H9 (cell line): ENCODE measurements at places on chromosomes 7 and 10. TPM values are rescaled to one million over a fixed set of nuclear protein-coding genes. Genes with fewer than 3 reads are reported as not detected.

The WASHC2C gene
- 36.7 and 38.5 TPM in 2 replicates for total RNA-seq

DNA sequence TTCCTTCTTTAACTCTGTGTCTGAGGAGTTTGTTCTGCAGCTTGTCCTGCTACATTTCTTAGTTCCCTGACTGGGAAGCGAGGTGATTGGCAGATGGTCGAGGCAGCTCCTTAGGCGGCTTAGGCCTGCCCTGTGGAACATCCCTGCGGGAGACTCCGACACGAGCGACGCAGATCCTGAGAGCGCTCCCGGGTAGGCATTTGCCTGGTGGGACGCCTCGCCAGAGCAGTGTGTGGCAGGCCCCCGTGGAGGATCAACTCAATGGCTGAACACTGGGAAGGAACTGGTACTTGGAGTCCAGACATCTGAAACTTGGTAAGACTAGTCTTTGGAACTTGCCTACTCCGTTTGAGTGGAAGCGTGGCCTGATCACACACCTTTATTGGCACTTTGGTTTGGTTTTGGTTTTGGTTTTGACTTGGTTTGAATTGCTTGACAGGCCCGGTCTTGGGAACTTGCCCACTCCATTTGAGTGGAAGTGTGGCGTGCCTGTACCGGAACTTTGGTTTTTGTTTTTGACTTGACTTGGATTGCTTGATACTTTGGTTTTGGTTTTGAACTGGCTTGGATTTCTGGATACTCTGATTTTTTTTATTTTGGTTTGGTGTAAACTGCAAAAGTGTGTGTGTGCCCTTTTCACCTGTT is 42.6 kb downstream of the MAP3K8 start:
- no peak for DNase-seq

DNA sequence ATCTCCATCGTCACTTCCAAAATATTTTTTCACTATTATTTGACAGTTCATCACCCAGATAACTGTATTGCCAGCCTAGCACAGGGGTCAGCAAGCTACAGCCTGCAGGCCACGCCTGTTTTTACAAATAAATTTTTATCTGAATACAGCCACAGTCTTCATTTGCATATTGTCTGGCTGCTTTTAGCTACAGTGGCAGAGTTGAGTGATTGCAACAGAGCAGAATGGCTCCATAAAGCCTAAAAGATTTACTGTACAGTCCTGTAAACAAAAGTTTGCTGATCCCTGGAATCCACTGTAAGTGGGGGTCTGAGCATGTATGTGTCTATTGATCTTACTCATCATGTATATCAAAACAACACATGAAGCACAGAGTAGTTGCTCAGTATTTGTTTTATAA is 45.9 kb upstream of the GNAI1 start:
- no peak for DNase-seq

DNA sequence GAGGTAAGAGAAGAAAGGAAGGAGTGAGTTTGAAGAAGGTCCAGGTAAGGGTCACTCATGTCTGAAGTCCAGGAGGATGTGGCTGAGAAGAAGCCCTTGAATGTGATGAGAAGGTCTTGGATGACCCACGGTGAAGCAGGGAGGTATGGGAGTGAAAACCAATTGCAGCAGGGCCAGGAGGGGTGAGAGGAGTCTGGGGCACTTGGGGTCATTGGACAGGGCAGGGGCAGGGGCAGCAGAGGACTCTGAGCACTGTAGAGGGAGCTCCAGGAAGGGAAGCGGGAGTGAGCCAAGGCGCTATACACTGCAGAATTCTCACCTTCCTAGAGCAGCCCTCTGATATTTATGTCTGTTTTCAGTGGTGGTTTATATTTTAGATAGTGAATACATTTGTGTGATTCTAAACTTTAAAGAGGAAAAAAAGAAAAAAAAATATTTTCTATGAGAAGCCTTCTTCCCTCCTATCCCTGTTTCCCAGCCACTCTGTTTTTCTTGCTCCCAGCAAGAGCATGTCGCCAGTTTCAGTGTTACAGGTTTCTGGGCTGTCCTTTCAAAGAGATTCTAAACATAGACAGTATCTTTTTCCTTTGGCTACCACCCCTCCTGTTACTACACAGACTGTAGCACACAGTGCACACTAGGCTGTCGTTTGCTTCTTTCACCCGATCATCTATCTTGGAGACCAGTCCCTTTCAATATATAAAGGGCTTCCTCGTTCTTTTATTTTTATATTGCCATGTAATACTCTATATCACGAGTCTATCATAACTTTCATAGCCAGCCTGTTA is 24.5 kb downstream of the BLVRA start:
- no peak for DNase-seq

DNA sequence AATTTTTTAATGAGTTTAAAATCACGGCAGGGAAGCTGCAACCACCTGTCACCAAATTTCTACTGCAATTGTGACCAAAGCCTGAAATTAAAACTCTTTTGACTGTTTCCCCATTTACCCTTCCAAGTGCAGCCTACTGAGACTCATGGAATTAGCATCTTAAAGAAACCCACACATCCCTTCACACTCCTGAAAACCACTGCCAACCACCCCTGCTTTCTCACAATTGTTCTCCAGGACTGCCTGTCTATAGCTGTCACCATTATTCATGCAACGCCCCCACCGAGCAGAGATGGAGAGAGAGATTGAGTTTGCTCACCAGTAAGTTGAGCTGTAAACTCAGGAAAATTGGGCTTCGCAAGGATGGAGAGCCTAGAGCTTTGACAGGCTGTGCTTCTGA is 383.8 kb upstream of the SORCS1 start:
- DNase-seq: peak; percentile 48

DNA sequence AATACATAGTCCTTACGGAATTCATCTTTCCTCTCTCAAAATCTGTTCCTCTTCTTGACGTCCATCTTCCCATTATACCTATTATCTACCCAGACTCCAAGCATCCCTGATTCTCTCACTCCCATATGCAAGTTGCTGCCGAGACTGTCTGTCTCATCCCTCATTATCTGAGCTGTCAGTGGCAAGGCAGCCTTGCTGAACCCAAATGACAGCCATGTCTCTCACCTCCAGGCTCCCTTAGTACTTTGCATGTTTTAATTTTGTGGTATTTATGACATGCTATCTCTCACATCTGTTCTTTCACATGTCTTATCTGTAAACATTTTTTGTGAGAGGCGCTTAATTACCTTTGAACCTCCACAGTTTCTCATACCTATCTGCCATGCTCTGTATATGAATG is 54.4 kb upstream of the IFRD1 start:
- no peak for DNase-seq

GRCh38 chr7:143849785-143850479 is 52.0 kb downstream of the TCAF1 start:
- DNase-seq: no peak

DNA sequence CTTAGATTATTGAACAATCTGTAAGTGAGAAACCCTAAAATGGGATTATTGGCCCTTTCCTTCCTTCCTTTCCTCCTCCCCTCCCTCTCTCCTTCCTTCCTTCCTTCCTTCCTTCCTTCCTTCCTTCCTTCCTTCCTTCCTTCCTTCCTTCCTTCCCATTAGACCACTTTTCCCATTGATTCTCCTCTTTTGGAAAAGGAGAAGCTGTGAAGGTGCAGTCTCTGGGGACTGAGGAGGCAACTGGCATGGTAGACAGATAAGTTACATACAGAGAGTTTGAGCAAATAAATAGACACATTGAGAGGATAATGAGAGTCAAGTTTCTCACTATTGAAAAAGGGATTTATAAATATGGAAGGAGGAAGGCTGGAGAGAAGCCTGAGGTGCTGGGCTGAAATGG is 45.0 kb upstream of the CCDC7 start:
- no peak for DNase-seq

DNA sequence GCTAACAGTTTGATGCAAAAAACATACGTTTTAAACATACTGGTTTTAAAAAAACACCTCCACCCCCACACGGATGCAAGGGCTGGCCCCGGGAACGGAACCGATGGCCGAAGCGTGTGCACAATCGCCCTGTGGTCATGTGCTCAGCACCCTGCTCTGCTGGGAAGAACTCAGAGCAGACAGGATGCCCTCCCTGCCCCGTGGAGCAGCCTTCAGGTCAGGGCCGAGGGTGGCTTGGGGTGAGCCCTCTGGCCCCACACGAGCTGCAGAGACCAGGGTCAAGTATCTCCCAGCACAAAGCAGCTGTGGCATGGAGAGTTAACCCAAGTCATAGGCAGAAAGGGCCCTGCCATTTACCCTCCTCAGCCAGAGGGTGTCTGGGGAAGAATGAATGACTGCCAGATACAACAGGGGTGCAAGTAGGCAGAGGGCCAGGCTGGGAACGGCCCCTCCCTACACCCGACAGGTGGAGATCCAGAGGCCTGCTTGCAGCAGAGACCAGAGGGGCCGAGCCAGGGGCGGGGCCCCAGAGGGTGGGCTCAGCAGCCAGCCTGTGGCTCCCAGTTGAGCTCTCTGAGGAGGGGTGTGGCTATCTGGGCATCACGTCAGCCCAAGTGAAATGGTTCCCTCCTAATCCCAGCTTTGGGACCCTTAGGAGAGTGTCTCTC is 56.8 kb downstream of the ZRANB1 start:
- peak; percentile 27 for DNase-seq

GRCh38 chr10:19683960-19684359 is 132.3 kb upstream of the PLXDC2 start:
- no peak for DNase-seq

- no peak for DNase-seq
Observed at GRCh38 chr10:132282667-132283603, 24.8 kb downstream of the STK32C start.

DNA sequence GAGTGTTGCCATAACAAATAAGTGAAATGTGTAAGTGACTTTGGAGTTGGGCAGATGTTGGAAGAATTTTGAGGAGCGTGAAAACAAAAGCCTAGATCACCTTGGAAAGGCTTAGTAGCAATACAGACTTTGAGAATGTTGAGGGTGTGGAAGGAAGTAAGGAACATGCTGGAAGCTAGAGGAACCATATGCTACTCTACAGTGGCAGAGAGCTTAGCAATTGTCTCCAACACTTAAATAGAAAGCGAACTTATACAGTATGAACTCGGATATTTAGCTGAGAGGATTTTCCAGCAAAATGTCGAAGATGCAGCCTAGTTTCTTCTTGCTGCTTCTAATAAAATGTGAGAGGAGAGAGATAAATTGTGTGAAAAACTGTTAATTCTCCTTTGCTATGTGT is 271.2 kb downstream of the ADRA2A start:
- no peak for DNase-seq

DNA sequence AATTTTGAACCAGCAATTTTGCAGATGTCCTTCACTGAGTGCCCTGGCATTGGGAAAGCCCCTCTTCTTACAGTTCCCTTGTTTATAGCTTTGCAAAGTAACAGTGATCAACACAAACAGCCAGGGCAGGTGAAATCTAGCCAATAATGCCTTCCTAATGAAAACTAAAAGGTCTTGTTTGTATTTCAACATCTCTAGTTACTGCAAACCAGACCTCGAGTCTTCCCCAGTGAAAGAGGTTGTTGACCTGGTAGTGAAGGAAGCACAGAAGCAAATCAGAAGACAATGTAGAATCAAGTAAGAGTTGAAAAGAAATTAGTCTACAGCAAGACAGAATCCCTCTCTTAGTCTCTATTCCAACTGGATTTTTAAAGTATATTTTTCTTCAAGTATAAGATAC is 231.2 kb downstream of the SNX13 start:
- DNase-seq: no peak

The TMEM196 gene
- total RNA-seq: not detected in 2 replicates

GRCh38 chr7:85600395-85600794 is 413.5 kb upstream of the SEMA3D start:
- peak; percentile 25 for DNase-seq

DNA sequence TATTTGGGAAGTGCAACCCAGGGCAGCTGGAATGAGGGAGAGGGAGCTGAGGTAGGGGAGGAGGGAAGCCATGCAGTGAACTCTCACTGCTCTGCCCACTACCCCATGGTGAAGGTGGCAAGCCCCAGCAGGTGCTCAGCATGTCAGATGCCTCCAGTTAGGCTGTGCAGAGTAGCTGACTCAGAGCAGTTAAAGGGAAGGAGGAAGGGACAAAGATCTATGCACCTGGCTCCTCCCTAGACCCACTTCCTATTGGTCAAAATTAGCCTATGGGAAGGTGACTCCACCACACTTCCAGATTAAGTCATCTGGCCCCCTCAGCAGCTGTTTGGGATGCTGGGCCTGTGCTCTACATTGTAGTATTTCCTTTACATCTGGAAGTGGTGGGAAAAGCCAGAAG is 125.7 kb upstream of the MTPN start:
- no peak for DNase-seq

The TMEM130 gene
- 1.1 and 1.7 TPM in 2 replicates for total RNA-seq

GRCh38 chr10:14309593-14309992 is 21.1 kb downstream of the FRMD4A start:
- no peak for DNase-seq

DNA sequence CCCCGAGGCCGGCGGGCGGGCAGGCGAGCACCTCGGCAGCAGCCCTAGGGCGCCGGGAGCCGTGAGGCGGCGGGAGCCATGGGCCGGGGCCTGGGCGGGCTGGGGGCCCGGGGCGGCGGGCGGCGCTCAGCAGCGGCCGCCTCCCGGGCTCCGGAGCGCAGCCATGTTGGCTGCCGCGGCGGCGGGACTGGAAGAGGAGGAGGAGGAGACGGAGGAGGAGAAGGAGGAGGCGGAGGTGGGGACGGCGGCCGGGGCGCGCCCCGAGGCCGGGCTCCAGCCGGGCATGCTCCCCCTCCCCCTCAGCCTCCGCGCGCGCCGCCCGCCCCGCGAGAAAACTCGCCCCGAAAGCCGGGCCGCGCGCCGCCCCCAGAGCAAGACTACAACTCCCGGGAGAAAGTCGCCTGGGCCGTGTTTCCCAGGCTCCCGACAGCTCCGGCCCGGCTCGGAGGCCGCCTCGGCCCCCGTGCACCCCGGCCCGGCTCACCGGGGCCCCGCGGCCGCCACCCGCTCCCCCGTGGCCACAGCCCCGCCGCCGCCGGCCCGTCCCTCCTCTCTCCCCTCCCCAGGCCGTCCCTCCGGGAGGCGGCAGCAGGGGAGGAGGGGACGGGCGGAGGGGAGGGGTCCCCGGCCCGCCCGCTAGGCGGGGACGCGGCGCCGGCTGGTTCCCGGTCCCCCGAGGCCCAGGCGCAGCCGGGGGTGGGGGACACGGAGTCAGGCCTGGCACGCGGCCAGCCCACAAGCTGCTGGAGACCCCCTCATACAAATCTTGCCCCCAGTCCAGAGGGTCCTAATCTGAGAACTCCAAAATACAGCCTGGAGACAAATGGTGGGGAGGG is at the start of gene DLG5:
Gene DLG5 (minus strand): TSS at position 190 of the 836 bp plus-strand sequence. CDS start 235 bp downstream, outside the sequence.
- DNase-seq: peak; percentile 45

- no peak for DNase-seq
Observed at GRCh38 chr7:126792521-126792920, 460.2 kb downstream of the GRM8 start.

- no peak for DNase-seq
Observed at GRCh38 chr7:71339924-71340323, 208.0 kb downstream of the GALNT17 start.

DNA sequence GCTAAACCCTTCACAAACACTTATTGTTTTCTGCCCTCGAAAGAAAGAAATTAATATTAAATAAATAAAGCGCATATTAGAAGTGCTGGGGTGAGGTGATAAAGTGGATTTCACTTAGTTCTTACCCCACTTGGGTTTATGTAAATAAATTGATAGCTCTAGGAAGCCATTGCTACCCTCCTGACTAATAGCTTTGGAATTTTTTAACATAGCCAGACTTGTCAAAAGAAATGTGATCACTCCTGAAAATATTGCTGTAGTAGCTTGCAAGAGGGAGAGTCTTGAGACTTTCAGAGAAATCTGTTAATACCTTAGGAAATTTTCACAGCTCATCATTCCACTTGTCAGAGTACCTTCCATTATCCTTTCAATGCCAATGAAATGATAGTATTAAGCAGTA is 7.6 kb downstream of the ARL5B start:
- DNase-seq: no peak

The SORBS1 gene
- total RNA-seq: 21.5 and 24.3 TPM in 2 replicates

The GIGYF1 gene
- 101 and 104 TPM in 2 replicates for total RNA-seq
